ENCODE measurements at places on chromosomes 11 and 22.

GRCh38 chr11:134519788-134520187, 107.7 kb upstream of the B3GAT1 start:
- DNase-seq, result peak; percentile 68

GRCh38 chr22:32444068-32444467, 20.2 kb downstream of the BPIFC start:
- peak; percentile 55 for DNase-seq

DNA sequence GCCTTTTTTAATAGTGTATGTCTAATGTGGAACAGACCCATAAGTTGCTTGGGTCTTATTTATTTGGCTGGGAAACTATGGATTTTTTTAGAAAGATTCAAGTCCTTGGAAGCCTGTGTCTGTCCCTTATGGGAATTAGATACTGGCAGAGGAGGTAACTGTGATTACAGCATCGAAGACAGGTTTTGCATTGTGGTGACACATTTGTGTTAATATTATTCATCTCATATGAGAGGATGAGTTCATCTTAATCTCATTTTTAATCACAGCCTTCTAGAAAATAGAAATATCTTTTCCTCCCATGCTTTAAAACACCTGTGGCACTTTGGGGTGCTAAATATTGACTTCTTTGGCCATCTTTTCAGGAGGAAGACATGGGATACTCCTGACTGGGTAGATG, 9.2 kb downstream of the TAB1 start:
- DNase-seq, result no peak

- DNase-seq, result no peak
Measured at GRCh38 chr22:47596176-47596690, 833.8 kb downstream of the TBC1D22A start.

GRCh38 chr11:82465481-82465880, 268.2 kb downstream of the FAM181B start:
- DNase-seq, result no peak

- no peak for DNase-seq
Measured at GRCh38 chr11:68038226-68038717, 553 bp upstream of the TCIRG1 start.

GRCh38 chr22:31945971-31946680, 1.8 kb downstream of the YWHAH start:
- no peak for DNase-seq

DNA sequence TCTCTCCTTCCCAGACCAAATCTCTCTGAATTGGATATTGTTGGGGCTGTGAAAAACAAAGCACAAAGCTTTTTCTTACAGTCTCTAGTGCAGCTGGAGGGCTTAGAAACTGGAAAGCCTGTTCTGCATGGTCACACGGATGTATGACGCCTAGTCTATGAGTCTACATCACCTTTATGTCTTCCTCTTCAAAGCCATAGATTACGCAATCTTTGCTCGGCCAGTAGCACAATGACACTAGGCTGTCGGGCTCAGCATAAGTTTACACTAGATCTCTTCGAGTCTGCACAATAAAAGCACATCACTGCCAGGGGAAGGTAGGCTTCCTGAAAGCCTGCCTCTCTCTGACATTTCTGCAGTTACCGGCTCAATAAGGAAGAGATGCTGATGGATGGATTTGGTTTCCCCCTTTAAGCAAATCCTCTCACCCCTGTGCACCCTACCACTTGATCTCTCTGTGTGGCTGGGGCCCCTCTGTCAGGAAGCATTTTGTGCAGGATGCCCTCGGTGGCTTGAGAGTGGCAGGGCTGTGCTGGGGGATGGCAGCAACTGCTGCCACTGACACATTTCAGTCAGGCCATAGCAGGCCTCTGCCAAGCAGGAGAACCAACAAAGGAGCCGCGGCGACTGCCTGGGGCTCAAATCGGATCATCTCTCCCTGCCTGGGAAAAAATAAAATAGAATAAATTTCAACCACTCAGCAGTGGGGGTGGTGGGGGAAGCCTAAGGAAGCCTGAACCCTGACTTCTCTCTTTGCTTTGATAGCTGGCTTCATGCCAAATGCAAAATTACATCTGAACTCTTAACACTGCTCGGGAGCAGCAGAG, 1272.8 kb downstream of the LRRC4C start:
- DNase-seq, result no peak

DNA sequence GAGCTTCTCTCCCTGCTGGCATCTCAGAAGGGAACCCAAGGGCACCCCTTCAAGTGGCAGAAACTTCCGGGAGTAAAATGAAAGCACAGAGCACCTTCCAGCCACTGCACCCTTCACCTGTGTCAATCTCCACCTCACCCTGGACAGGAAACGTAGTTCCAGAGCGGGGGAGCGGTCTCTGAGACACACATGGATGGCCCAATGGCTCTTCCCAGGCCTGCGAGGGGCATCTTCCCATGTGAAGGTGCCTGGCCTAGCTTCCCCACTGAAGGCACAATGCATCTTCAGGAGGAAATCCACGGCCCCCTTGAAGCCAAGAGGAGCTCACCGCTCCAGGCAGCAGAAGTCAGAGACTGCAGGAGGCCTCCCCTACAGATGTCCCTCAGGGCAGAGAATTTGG, 234.2 kb downstream of the BRD1 start:
- no peak for DNase-seq

GRCh38 chr11:109019342-109019936, 354.6 kb downstream of the DDX10 start:
- no peak for DNase-seq

DNA sequence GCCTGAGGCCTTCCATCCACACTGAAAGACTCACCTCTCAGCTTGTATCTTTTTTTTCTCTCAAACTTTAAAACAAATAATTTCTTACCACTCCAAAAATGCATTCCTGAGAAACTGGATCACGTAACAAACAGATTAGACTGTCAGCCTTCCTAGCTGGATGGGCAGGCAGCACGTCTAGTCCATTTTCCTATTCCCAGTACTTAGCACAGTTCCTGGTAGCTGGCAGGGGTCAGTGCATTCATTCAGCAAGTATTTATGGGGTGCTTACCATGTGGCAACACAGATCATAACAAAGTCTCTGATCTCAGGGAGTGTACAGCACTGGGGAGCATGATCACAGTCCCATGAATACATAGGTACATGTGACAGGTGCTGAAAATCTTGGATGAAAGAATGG, 89.6 kb downstream of the UBASH3B start:
- no peak for DNase-seq

GRCh38 chr11:27497284-27497866, 9.2 kb downstream of the LIN7C start:
- no peak for DNase-seq

DNA sequence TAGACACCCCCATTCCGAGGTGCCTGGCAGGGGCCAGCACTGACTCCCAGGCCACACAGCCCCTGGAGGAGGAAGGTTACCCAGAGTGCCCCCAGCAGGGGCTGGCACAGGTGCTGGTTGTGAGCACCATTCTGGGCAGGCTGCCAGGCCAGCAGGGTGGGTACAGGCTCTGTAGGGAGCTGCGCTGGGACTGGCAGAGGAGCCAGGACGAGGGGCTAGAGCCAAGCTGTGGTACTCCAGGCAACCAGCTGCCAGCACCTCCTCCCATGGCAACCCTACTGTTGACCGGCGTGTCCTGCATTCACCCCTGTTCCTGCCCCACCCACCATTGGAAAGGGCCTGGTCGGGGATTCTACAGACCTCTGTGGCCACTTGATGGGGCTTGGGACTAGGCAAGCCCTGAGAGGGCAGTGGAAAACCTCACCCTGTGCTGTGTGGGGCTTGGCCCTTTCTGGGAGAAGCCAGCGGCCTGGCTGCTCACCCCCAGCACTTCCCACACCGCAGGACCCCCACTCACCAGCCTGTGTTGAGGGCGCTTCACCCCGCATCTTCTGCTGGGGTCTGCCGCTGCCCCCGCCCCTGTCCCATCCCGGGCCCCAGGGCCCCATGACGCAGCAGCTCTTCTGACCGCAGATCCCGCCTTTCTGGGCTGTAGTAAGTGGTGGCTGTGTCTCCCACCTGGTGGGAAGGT, 1.9 kb downstream of the CLDN5 start:
- peak; percentile 68 for DNase-seq

- DNase-seq, result no peak
Measured at GRCh38 chr11:34501500-34501899, 12.1 kb downstream of the ELF5 start.

DNA sequence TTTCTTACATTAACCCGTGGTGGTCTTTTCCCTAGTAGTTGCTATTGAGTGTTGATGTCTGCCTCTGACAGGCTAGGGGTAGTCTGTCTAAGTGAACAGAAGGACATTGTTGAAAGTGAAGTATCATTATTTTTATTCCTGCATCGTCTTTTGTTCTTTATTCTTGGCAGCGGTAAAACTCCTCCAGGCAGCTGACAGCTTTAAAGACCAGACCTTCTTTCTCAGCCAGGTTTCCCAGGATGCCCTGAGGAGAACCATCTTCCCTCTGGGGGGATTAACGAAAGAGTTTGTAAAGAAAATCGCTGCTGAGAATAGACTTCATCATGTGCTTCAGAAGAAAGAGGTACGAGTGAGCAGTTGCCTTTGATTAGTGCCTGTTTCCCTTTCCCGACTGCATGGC, 14.6 kb downstream of the TRMU start:
- DNase-seq, result no peak

DNA sequence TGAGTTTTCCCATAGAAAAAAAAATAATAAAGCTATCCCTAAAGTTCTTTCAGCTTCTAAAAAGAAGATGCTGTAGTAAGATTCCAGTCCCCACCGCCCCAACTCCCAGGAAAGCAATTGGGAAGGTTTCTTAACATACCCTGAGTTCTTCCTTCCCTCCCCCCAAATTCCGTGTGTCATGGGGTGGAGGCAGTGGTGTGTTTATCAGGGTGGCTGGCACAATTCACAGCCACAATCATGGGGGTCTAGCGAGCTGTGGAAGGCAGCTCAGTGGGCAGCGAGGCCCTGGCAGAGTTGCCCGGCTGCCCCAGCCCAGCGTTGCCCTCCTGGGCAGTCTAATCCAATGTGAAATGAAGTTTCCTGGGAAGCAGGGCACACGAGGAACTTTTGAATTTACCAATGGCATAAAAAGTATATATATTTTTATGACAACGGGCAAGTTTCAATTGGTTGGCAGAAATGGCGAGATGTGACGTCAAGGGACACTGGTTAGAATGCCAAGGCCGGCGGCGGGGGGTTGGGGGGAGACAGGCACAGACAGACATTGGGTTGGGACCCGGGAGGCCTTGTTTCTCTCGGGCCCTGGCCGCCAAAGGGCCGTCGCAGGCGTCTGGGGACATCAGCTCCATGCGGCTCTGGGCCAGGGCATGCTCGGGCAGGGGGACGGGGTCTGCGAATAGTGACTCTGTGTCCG, 80.7 kb upstream of the PPARA start:
- DNase-seq, result peak; percentile 90

DNA sequence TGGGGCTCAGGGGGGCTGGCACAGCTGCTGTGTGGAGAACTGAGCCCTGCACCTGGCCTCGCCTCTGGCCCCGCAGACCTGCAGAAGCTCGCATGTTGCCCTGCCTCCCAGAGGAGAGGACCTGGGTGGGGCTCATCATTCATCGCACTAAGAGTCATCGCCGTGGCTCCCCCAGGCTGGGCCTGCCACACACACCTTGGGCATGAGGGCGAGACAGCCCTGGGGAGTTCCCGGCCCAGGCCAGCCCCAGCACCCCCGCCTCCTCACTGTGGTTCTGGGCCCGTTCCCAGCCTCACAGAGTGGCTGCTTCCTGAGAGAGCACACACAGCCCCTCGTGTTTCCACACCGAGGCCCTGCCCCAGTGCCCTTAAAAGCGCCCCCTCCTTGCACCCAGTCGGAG, 694.6 kb downstream of the TBC1D22A start:
- DNase-seq, result no peak

DNA sequence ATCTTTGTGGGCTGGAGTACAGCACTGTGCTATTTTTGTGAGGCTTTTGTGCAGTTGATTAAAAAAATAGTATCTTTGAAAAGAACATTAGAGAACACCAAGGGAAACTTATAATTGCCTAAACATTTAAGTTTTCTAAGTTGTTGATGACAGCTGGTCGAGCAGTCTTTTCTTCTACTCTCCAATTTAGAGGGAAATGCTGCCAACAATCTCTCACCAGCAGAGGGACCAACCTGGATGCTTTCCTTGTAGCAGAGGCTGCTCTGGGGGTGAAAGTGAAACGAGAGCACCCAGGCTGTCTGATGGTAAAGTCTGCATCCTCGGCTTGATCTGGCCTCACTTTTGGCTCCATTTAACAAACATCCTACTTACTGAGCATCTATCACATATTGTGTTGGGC, 1286.5 kb upstream of the TENM4 start:
- peak; percentile 6 for DNase-seq

GRCh38 chr11:19187114-19187832, 14.5 kb downstream of the CSRP3 start:
- DNase-seq, result no peak

DNA sequence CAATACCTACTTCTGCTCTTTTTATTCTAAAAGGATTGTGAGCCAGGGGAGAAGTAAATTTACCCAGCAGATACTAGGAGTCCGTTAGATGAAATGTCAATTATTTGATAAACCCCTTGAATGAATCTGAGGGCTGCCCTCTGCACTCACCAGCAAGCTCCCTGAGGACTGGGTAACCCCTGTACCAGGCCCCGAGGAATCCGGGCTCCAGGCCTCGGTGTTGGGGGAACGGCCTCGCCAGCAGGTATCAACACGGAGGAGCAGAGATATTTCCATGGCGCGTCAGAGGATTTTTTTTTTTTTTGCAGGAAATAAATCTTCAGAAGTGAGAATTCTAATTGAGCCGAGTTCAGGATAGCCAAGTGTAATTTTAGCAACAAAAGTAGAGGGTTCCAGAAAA, 1408.8 kb downstream of the BRD1 start:
- DNase-seq, result no peak

DNA sequence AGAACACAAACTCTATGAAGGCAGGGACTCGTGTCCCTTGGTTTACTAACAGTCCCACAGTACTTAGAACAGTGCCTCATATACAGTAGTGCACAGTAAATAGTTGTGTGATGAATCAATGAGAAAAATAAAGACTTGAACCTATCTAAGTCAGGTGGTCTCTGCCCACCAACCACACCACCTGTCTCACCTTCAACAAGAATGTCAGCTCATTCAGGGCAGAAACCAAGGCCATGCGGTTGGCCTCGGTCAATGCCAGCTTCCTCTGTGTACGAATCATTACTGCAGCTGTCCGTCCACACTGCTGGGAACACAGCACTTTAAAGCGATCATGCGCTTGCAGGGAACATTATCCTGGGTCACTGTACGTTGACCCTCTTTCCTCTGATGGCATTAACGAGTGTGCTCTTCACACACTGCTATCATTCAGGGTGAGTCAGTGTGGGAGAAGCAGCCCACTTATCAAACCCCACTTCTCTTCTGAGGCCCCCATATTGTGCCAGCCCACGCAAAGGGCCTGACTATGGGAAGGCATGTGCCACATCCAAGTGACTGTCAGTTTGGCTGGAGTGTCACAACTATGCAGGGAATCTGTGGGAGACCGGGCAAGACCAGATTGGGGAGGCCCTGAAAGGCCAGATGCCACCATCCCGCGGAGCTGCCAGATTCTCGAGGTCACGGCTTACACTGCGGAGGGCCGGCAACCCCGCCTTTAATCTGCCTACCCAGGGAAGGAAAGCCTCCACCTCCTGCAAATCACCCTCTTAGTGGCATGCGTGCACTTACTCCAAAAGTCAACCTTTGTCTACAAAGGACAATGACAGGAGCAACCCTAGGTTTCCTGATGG, 36.1 kb downstream of the LARGE1 start:
- peak; percentile 19 for DNase-seq

Data from NCI-H524 (cell line).